HepG2 (cell line): ENCODE measurements at places on chromosomes 2 and 18.

GRCh38 chr18:79640875-79641274 is 38.7 kb upstream of the CTDP1 start:
- no peaks in the 10 kb centered on the region for H3K36me3 ChIP-seq
- no peak overlapping the region for H3K4me3 ChIP-seq
- no peak for DNase-seq
- H3K27ac ChIP-seq = no peak overlapping the region
- no peaks in the 10 kb centered on the region for H3K4me1 ChIP-seq

DNA sequence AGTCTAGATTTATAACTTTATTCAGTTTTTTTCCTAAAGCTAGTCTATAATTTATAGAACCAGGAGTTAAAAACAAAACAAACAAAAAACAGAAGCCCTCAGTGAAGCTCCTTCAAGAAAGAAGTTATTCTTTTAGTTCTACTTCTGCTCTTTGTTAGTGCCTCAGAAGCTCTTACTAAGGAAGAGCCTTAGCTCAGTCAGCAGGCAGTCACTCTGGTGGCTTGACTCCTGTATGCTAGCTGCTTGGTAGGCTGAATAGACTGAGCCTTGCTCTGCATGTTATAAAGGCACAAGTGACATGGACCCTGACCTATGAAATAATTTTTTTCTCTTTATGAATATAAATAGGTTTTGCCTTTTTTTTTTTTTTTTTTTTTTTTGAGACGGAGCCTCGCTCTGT is 24.8 kb downstream of the NCOA1 start:
- H3K27me3 ChIP-seq = no peaks in the 10 kb centered on the region
- no peaks in the 10 kb centered on the region for H3K4me1 ChIP-seq

- no peak for DNase-seq
- no peaks in the 10 kb centered on the region for H3K4me1 ChIP-seq
- no peaks in the 10 kb centered on the region for H3K36me3 ChIP-seq
- no peak overlapping the region for H3K4me3 ChIP-seq
- H3K27ac ChIP-seq = no peak overlapping the region
- no peaks in the 10 kb centered on the region for H3K27me3 ChIP-seq
Measured at GRCh38 chr2:195337597-195337996, 319.4 kb upstream of the SLC39A10 start.

GRCh38 chr2:14301331-14301730 is 331.2 kb upstream of the LRATD1 start:
- H3K4me1 ChIP-seq = no peaks in the 10 kb centered on the region
- H3K4me3 ChIP-seq = no peak overlapping the region
- H3K27ac ChIP-seq = no peak overlapping the region
- DNase-seq = no peak
